ENCODE measurements at places on chromosomes 16 and 17.

- DNase-seq, result no peak
Observed at GRCh38 chr17:37813751-37814150, 68.9 kb upstream of the HNF1B start.

GRCh38 chr16:66489385-66489784, 60.5 kb downstream of the TK2 start:
- no peak for DNase-seq

DNA sequence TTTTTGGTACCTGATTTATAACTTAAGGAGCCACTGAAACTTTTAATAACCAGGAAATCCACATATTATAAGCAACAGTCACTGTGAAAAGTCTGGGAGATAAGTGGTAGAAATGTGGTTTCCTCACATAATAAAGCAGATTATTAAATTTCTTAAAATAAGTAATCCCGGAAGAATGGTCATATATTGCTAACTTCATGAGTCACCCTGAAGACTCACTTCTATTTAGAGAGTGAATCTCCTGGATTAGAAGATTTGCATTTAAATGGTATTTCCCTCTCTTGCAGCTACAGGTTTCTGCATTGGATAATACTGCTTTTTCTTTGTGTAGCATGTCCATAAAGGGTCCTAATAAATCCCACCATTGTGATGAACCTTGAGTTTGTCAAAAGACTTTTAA, 1286.8 kb upstream of the CDH8 start:
- no peak for DNase-seq

DNA sequence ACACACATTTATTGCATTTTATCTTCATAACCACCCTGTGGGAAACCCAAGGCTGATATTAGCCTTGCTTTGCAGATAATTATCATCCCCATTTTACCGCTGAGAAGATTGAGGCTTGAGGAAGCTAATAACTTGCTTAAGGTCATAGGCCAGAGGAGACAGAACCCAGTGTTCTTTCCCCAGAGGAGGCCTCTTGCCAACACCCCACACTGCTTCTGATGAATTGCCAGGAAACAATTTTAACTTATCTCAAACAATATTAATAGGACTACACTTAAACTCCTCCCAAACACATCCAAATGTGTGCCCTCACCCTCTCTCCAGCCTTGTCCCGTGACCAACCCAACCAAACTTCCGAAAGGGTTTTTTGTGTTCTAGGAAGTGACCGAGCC, 2.1 kb upstream of the SPG7 start:
- DNase-seq, result no peak

DNA sequence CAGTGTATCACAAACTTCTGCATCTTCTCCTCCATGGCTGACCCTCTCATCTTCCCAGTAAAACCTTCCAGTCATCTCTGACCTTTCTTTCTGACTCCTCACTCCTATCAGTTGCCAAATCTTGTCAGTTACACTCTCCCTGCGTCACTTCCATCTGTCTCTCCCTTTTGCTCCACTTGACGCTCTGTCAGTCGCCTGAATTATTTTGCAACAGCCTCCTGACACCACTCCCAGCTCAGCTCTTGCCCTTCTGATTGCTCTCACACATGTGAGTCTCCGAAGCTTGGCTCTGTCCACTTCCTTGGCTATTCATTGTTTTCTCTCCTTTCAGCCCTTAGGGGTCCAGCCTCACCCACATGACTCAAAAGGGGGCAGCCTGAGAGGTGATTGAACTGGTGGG, 27.7 kb downstream of the DHRS7C start:
- no peak for DNase-seq

DNA sequence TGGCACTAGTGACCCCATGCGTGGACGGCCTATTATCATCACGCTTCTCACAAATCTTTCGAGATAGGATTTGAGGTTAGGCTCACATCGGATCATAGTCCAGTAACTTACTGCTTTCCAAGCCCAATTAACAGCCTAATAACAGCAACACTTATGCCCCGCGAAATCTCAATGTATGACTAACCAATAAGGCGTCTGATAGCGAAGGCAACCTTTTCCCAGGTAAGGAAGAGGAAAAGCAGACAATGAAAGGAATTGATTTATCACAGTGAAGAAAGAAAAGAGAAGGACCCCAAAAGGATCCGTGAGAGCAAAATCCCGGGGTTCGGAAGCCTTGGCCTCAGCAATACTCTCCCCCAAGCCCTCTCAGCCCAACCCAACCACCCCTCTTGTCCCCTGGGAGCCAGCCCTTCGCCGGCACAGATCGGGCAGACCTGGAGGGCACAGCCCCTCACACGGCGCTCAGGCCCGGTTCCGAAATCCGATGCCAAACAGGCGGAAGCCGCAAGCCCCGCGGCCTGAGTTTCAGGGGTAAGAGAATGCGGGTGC, 534 bp downstream of the GPATCH8 start:
- no peak for DNase-seq

GRCh38 chr16:56183266-56183665, 8.0 kb upstream of the GNAO1 start:
- DNase-seq, result no peak

DNA sequence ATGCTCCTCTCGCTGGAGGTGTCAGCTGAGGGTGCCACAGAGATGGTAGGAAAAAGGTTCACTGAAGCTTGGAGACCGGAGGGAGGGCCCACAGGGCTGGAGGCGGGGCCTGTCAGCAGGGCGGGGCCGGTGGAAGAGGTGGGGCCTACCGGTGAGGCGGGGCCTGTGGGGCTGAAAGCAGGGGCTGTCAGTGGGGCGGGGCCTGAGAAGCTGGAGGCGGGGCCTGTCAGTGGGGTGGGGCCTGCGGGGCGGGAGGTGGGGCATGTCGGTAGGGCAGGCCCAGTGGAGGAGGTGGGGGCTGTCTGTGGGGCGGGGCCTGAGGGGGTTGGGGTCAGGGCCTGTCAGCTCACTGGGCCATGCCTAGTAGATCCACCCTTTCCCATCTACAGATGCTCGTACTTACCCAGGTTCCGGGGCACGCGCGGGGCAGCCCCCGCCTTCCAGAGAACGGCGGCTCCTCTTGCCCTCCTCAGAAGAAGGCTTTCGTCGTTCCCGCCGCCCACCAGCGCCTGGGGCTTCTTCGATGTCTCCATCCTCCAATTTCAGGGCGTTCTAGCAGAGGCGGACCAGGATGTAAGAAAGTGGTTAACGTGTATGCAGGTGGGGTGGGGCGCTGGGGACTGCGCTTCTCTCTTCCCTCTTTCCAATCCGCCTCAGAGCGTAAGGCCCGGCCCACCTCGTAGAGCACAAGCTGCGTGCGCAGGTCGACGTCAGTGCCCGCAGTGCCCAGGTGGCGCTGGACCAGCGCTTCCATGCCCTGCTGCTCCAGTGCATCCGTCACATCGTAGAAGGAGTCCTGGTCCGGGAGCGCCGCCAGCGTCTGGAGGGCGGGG, 9.8 kb downstream of the TMEM208 start:
- DNase-seq, result no peak

GRCh38 chr16:56936950-56937349, 5.0 kb downstream of the HERPUD1 start:
- DNase-seq, result no peak

DNA sequence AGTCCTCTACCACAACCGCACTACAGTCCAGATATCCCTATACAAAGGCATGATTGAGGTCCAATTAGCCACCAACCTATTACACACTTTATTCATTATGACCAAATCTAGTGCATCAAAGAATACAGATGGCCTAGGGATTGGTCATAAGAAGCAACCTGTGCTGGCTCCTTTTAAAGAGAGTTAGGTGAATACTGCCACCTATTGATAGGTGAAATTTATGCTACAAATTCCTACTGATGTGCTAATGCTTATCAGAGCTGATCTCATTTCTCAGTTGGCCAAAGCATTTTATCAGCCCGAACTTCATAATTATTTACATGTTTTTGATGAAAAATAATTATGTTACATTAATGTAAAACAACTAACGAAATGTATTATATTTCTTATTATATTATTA, 166.3 kb downstream of the ANKFN1 start:
- no peak for DNase-seq
